Skin of body (tissue), 3 donors: ENCODE measurements at places on chromosomes 4 and X. TPM values are rescaled to one million over a fixed set of nuclear protein-coding genes. Genes with fewer than 3 reads are reported as not detected.

DNA sequence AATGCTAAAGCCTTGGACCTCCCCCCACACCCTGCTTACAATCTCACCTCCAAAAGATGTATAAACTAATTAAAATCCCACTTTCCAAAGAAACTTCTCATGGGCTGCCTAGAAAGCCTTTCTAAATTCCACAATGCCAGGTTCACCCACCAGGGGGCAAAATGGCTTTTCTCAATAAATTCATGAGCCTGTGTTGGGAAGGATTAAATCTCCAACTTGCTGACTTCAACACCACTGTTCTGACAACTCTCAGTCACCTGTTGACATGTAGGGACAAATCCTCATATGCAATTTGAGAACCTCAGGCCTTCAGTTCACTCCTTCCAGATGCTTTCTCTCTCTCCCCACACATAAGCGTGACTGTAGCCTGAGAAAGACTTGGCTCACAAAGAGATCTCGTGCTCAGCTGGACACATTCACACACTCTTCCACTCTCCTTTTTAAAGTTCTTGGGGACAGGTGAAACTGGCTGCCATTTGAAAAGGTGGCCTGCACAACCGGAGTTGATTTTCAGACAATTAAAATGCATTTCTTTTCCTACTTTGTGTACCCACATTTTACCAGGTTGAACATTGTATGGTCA is 88.6 kb upstream of the PRPS2 start:
- no peak for DNase-seq

GRCh38 chr4:80202741-80203553 is 5.6 kb downstream of the PRDM8 start:
- no peak for DNase-seq

TBC1D9 gene
- total RNA-seq = 30.2 TPM

- DNase-seq = no peak
Observed at GRCh38 chr4:56739066-56739777, 58.1 kb upstream of the HOPX start.

ADH1C gene
- 2.3 TPM for total RNA-seq

GRCh38 chrX:66684196-66684595 is 45.3 kb upstream of the EDA2R start:
- DNase-seq = no peak

CCDC149 gene
- 11.4 TPM for total RNA-seq

DNA sequence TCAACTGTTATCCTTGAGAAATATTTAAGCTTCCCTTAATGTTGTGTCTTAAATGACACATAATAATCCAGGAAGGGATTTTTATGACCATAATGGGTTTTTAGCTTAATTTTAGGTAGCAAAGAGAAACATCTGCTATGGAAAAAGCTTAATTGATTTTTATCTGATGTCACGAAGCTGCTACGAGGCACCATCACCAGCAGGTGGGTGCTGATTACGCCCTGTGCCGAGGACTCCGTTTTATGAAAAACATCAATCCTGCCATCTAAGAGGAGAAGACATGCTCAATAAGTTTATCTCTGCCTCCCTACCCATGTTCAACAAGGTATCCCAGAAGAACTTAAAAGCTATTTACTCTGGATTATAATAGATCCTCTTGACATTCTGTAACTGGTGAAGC is 280.6 kb upstream of the ZFP42 start:
- no peak for DNase-seq

DNA sequence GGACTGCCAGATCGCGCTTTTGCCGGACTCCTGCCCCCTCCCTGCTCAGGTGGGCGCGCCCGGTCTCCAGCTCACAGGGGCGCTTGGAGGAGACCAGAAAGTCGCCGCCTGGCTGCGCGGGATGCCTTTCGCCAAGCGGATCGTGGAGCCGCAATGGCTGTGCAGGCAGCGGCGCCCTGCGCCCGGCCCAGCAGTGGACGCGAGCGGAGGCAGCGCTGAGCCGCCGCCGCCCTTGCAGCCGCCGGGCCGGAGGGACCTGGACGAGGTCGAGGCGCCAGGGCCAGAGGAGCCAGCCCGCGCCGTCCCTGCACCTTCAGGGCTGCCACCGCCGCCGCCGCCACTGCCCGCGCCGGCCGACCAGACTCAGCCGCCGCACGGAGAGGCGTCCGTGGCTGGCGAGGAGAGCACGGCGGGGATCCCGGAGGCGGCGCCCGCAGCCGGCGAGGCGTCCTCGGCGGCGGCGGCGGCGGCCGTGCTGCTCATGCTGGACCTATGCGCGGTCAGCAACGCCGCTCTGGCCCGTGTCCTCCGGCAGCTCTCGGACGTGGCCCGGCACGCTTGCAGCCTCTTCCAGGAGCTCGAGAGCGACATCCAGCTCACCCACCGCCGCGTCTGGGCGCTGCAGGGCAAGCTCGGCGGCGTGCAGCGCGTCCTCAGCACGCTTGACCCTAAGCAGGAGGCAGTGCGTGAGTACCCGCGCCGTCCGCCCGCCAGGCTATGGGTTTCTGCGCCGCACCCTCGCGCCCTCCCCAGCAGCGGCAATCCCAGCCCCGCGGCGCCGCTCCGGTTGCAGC is 834 bp downstream of the NHS start:
- no peak for DNase-seq

DNA sequence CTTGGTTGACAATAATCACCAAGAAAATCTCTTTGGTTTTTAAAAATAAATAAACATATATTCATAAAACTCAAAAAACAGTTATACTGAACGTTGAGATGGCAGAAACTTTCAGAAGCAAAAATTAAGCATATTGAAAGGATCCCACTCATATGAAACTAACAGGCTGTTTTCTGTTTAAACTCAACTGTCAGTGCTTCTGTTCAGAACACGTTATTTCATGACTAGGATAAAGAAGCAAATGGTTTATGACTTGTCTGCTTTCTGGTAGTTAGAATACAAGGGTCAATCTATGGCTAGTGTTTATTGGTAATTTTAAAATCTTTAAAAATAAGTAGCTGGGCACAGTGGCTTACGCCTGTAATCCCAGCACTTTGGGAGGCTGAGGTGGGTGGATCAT is 4.1 kb downstream of the GPR82 start:
- no peak for DNase-seq

DNA sequence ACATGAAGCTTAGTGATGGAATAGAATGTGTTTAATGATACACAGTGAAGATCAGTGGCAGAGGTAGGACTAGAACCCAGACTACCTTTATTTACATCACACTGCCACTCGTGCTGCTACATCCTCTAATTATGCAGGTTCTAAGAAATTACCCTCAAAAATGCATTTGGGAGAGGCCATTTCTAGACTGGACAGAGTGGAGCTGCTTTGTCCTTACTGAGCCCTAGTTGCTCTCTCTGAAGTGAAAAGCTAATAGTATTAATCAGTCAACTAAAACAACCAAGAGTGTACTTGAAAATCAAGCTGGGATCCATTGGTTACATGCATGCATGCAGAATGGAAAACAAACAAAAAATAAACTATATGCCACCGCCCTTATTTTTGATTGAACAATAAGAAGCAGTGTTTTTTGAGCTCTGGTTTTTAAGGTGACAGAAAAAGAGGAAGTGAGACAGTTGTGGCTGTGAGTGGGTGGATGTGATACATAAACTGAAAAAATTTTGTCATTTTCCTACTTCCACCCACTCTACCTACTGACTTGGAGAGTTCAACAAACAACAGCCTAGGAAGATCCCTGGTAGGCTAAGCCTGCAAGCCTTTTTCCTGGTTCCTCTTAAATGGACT is 6.8 kb upstream of the VSIG4 start:
- DNase-seq = no peak

DNA sequence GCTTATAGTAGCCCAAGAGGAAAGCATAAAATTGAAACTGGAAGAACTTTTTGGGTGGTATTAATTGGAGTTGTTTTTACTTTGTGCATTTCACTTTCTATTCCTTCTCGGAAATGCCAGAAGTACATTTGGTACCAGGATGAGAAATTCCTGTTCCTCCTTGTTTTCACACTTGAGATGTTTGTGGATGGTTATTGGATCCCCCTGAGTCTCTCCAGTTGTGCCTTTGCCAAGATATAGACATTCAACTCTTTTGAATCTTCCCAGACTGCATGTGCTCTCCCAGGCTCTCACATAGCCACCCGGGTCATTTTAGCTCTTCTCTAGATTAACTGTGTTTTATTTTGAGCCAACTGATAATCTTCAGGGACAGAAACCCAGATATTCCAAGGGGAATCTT is 120.5 kb downstream of the AFF1 start:
- no peak for DNase-seq

- no peak for DNase-seq
Observed at GRCh38 chr4:142202404-142203332, 566.3 kb downstream of the IL15 start.

- DNase-seq = no peak
Observed at GRCh38 chrX:30576881-30577280, 685 bp downstream of the TASL start.

- DNase-seq = no peak
Observed at GRCh38 chr4:183220236-183220635, 99.8 kb downstream of the CLDN22 start.

- no peak for DNase-seq
Observed at GRCh38 chrX:40177942-40178715, 80.4 kb upstream of the BCOR start.

LRCH2 gene
- total RNA-seq = 4.7 TPM

DNA sequence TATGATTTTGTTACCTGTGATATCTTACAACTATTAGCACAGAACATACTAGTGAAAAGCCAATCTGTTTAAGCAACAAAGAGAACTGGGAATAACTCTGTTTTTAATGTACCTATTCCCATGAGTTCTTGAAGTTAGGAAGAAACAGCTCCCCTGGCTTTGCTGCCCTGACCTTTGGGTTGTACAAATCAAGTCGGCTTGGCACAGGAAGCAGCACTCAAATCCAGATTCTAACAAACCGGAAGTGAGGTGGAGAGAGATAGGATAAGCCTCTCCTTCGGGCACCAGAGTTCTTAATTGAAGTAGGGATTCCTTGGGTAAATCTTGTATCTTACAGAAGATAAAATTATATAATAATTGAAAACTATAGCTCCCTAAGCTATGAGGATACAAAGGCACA is 144.8 kb upstream of the CPEB2 start:
- DNase-seq = no peak

DNA sequence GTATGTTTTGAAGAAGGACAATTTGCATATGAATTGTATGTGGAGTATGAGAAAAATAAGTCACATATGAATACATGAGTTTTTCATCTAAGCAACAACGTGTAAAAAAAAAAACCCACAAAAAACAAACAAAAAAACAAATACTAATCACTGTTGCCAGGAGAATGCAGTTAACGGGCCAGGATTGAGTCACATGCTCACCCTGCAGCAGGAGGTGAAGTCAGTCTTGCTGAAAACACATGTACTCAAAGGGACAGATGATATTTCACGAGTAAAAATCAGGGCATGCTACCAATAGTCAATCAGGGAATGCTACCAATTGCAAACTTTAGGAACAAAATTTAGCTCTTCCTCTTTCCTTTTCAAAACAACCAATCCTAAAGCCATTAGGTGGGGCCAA is 10.4 kb upstream of the DCLK2 start:
- no peak for DNase-seq

RBM41 gene
- 17.7 TPM for total RNA-seq

PNMA3 gene
- 0.69 TPM for total RNA-seq

GRCh38 chrX:42978655-42979379 is 200.9 kb upstream of the PPP1R2C start:
- DNase-seq = no peak

RASGEF1B gene
- 61.7 TPM for total RNA-seq

DNA sequence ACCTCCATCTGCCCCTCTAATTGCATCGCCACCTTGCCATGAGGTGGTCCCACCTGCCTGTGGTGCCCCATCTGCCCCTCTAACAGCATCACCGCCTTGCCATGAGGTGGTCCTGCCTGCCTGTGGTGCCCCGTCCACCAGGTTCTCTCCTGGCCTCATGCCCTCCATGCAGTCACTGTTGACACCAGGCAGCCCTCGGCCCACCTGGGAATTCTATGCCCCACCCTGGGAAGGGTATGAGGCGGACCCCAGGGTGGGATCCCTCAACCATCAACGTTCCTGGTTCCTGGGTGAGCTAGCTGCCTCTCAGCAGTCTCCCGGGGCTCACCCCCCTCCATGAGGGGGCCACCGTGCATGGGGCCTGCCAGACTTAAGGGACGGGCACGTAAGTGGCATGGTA is 38.9 kb downstream of the ACOX3 start:
- no peak for DNase-seq

NMU gene
- 2.8 TPM for total RNA-seq

CT55 gene
- total RNA-seq = not detected

GRCh38 chr4:180900781-180901180 is 1342.4 kb upstream of the TENM3 start:
- DNase-seq = no peak

DNA sequence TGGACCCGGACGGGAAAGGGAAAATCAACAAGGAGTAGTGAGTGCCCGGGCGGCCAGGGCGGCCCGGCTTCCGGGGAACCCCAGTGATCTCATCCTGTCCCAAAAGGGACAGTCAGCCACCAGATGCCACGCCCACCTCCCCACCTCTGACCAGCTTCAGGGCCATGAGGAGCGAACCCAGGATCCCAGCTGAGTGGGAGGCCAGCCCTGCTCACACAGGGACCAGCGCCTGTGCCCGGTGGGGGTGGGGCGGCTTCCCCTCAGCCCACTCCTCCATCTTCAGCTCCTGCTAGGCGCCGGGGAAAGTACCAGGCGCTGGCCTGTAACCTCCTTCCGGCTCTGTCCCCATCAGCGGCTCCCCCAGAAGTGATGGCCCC is 6.2 kb downstream of the MYL5 start:
- DNase-seq = no peak

GRCh38 chr4:57553728-57554127 is 443.5 kb upstream of the IGFBP7 start:
- DNase-seq = no peak

GRCh38 chr4:95610061-95610569 is 61.3 kb upstream of the UNC5C start:
- DNase-seq = no peak

GPR50 gene
- total RNA-seq = not detected

- DNase-seq = no peak
Observed at GRCh38 chr4:79083406-79084010, 144.3 kb upstream of the PAQR3 start.

DNA sequence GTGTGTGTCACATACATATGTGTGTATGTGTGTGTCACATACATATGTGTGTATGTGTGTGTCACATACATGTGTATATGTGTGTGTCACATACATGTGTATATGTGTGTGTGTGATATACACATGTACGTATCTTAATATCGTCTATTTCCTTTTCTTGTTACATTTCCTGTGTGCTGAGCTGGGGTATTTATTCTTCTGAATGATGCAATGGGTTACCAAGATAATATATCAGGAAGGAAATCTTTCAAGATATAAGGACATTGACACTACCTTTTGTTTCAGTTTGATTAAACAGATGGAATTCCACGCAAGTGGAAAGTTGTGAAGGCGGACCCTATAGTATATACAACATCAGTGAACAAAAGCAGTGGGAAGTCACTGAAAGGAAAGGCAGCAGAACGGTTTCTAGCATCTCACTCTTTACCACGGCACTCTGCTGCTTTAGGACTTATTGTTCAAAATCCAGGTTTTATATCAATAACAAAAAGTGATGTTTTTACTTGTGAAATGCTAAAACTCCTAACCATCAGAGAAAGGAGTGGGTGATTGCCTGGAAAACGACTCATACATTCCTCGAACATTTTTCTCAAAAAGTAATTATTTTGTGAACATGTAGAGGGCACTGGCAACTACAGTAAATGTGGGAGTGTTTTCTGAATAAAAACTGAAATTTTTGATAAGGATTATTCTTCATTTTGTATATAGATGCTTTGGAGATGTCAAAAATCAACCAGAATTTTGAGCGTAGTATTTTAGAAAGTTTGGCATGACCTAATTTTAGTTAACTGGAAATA is 43.1 kb upstream of the IL21 start:
- no peak for DNase-seq
